ENCODE measurements at places on chromosomes 6 and 20.
A peak's percentile ranks its signal among the peaks of the same experiment; 100 is the strongest.

DNA sequence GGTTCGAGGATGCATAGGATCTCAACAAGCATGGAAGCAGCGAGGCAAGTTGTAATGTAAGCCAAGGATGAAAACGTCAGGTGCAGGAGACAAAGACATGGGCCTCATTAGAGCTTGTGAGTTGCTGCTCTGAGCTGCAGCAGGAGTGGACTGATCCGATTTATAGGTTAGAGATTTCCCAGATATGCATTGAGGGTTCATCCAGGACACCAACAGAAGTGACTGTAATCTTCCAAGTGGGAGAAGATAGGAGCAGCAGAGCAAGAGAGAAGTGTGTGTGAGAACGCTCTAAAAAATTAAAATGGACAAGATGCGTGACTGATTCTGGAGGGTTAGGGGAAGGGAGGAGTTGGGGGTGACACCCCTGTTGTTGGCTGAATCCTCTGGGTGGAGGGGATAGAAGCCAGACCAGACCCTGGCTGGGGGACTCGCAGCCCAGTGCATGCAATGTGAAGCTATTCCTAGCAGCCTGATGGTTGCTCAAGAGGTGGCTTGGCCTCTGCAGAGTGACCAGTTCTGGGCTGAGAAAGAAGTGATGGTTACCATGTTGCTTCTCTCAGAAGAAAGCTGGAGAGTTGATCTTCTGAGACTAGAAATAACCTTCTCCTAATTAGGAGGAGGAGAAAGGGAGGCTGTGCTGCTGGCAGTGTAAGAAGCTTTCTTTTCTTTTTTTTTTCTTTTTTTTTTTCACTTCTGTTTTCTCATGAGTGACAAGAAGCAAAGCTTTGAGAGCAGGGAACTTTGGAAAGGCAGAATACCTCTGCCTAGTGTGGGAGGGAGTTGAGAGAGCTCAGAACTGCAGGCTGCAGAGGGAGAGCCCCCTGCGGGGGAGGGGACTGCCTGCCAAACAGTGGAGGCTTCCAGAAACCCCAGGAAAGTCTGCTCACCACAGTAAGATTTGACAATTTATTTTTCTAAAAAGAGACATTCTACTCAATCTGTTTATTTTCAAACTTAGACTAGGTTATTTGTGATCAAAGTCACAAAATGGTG, 116.9 kb downstream of the SLX4IP start:
- DNase-seq, result peak; percentile 7

GRCh38 chr6:1615151-1615852, 5.6 kb downstream of the FOXC1 start:
- DNase-seq, result no peak

DNA sequence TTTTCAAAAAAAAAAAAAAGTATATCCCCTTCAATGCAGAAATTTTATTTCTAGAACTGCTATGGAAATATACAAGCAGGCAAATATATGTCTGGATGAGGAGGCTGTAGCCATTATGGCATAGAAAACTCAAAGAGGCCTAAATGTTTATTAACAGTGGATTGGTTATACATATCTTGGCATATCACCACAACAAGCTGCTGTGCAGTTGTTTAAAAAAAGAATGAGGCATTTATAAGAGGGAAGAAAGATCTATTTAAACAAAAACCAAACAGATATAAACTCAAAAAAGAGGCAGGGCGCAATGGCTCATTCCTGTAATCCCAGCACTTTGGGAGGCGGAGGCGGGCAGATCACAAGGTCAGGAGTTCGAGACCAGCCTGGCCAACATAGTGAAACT, 26.2 kb downstream of the CASS4 start:
- DNase-seq, result no peak

- no peak for DNase-seq
These were observed 9.0 kb upstream of the FAM110A start for GRCh38 chr20:824490-824889.

DNA sequence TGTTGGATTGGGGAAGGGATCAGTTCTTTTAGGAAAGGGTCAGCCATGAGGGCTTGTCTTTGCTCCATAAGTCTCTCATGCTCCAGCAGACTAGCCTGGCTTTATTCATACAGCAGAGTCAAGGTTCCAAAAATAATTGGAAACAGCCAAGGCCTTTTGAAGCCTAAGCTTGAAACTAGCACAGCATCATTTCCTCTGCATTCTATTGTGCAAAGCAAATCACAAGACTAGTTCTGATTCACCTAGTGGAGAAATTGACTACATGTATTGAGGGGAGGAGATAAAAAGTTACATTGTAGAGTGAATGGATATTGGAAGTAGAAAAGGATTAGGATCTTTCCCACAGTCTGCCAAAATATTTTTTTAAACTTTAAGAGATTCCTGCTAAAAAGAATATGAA, 159.3 kb upstream of the PLCB4 start:
- no peak for DNase-seq
